ENCODE measurements at places on chromosomes 7 and 10. TPM values are rescaled to one million over a fixed set of nuclear protein-coding genes. Genes with fewer than 3 reads are reported as not detected.

SHH gene
- 5.6 TPM for total RNA-seq

- no peak for DNase-seq
Observed at GRCh38 chr7:138433583-138434443, 26.2 kb upstream of the TRIM24 start.

DNA sequence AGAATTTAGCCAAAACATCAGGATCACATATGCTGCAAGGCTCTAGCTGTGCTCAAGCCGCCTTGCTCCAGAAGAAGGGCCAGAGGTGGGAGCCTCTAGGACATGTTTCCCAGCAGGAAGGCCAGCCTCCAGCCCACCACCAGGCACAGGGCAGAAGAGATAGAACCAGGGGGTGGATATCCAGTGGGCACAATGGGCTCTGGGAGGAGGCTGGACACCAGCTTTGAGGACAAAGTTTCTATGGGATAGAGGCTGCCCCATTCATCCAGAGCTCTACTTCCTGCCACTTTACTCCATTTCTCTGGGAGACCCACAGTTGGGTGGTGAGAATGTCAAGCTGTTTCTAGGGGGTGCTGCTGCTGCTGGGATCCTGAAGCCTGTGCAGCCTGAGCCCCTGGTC, 77.1 kb downstream of the ARHGAP22 start:
- DNase-seq: no peak

- no peak for DNase-seq
Observed at GRCh38 chr7:13986208-13986607, 3.3 kb downstream of the ETV1 start.

STOX1 gene
- 3.2 TPM for total RNA-seq

GRCh38 chr10:84590327-84591193, 262.2 kb downstream of the CCSER2 start:
- no peak for DNase-seq

GRCh38 chr7:65221683-65222082, 152.0 kb upstream of the ZNF92 start:
- DNase-seq: no peak

DNA sequence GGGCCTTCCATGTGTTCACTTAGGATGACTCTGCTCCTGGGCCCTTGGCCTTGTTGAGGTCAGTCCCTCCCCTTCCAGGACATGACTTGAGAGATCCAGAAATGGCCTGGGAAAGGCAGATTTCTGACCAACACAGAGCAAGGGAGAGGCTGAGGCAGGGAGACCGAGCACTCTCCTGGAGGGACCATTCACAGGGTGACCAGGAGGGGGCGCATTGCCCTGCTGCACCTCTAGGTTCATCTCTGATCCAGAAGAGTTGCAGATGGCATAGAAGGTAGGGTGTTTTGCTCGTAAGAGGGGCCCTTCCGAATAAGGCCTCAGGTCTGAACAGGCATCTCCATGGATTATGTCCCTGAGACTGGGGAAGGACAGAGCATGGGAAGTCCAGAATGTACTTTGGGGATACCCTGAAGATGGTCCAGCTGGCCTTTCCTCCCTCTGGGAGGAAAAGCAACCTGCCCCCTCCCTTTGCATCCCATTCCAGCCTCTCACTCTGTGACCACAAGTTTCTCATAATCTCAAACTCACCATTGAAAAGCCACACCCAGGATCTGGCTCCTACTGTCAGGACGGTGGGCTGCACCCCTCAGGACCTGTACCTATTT, 6.6 kb downstream of the DMBT1 start:
- DNase-seq: no peak

DNA sequence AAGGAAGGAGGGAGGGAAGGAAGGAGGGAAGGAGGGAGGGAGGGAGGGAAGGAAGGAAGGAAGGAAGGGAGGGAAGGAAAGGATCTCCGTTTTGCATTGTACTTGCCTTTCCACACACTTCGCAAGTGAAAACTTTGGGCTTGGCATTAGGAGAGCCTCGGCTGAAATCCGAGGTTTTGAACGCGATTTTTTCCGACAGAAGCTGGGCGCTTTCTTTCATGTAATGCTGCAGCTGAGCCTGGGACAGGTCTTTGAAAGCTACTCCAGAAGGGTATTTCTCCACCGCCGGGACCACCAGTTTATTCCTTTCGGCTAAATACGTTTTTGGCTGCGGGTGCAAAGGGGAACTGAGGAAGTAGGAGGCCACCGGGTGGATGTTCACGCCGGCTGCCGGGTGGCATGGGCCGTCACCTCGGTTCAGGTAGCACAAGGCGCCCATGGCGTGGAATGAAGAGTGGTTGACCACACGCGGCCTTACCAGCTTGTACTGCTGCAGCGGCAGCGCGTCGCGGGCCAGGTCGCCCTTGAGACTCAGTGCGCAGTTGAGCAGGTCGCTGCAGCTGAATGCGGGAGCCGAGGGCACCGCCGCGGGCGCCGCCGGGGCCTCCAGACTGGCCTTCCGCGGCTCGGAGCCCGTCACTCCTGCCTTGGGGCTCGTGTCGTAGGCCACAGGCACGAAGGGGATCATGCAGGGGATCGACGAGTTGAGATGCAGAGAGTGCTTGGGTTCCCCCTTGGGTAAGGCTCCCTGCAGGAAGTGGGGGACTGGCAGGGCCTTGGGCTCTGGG, 825 bp downstream of the FEZF1 start:
- no peak for DNase-seq

DNA sequence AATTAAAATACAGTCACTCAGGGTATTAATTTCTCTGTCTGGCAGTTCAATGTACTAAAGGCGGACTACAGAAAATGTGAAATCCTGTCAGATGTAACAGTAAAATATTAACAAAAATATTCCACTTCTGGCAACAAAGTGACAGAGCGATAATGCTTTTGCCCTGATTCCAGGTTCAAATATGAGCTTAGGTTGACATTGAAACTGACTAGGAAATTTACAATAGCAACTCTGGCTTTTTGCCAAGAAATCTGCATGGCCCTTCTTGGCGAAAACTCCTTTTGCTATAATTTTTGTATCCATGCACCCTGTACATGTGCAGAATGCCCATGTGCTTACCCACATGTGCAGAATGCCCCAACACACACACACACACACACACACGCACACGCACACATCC, 552.2 kb downstream of the MDFIC start:
- DNase-seq: no peak

DNA sequence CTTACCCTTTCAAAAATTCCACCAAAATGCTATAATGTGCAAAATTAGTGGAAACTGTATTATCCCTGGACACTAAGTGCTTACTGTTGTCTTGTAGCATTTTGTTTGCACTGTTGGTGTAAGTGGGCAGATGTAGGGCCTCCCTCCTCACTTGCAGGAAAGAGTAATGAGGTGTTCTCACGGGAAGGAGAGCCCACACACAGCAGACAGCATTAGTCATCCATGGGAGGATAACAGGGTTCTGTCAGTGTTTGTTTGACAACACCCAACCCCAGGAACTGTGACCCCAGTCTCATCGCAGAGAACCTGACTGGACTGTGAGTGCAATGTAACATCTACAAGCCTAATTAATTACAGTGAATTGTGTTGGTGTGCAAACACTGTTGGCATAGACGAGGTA, 58.7 kb upstream of the VSTM2A start:
- DNase-seq: no peak

DNA sequence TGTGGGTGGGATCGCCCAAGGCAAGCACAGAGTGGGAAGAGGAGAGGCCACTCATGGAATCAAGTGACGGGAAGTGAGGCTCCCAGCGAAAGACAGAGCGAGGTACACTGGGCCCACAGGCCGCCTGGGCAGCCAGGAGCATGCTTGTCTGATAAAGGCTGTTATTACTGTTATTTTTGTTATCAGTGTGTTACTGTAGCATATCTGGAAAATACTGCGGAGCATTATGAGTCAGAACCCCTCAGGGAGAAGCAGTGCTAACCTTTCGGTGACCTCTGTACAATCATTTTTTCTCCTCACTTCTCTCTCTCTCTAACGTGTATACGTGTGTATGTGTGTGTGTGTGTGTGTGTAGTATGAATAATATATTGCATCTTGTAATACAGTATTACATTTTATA, 3.8 kb upstream of the TCERG1L start:
- no peak for DNase-seq

- DNase-seq: no peak
Observed at GRCh38 chr7:50631639-50632038, 66.4 kb upstream of the DDC start.

R3HCC1L gene
- total RNA-seq: 16.7 TPM

ZNF777 gene
- total RNA-seq: 9.5 TPM

PRRT4 gene
- total RNA-seq: 0.24 TPM

DNA sequence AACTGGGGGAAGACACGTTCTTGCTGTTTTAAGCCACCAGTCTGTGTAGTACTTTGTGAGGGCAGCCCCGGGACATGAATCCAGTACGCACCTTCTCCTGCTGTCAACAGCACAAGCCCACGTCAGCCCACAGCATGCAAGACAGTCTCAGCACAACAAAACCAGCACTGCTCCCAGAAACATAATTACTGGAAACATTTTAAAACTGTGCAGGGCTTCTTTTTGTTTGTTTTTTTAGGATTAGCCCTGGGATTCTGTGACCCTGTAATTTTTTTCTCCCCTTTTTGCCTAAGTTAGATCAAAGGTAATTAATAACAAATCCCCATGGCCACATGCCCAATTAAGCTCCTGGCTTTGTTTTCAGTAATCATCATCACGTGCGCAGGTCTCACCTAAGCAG, 87.5 kb downstream of the VOPP1 start:
- DNase-seq: no peak

DNA sequence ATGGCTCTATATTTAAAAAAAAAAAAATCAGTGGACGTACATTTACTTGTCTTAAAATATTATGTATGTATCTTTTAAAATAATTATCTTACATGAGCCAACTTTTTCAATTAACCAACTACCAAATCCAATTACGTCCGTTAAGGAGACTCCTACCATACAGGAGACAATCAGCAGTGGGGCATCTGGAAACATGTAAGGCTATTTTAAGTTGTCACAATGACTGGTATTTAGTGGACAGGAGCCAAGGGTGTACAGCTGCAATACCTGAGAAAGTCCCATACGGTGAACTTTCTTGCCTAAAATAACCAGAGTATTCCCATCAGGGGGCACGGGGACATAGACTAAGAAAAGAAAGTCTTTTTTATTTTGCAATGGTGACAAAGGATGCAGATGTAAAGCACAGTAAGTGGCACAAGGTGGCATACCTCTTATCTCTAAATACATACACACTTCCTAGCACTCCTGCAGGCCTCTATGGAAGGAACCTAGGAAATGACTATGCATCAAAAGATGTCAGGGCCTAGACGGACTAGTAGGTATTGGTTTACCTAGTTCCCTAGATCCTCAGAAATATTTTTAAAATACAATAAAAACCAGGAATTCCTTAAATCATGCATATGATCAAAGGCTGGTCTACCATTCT, 16.0 kb upstream of the TLL2 start:
- DNase-seq: no peak

DNA sequence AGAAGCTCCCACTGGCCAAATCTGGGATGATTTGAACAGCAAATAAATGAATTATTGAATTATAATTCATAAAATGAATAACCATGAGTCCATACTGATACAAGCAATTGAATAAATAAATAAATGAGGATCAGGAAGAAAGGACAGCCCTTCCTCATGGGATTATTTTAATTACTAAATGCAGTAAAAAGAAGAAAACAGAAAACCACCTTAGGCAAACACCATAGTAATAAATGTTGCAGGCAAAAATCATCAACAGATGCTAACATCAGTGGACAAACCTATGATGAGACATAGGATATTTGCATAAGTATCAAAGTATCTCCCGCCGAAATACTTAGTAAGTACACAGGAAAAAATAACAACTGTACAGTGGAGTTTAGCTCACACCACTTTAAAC, 33.2 kb downstream of the RAPGEF5 start:
- no peak for DNase-seq

- peak; percentile 3 for DNase-seq
Observed at GRCh38 chr7:149444287-149444686, 16.6 kb downstream of the ZNF777 start.

WBP1L gene
- total RNA-seq: 42.7 TPM

DNA sequence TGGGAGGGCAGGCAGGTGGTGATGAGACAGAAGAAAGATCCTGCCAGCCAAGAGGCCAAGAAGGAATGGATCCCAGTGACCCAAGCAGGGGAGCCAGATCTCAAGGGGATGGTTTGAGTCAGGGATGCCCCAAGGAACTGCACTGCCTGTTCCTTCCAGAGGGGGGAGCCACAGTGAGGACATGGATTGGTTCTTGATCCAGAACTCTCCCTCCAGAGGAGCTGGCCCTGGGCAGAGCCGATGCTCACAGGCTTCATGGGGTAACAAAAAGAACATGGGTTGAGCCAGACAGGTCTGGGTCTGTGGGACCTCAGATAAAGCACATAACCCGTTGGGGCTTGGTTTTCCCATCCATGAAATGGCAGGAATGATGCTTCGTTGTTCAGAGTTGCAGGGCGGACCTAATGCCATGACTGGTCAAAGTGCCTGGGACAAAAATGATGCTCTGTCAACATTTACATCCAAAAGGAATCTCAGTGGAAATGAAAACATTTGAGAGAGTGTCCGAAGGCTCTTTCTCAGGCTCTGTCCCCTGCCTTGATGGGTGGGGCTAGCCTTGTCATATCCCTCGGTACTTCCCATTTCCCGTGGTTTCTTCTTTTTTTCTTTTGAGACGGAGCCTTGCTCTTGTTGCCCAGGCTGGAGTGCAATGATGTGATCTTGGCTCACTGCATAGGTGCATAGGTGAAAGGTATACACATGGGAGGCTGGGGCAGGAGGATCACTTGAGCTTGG, 4.7 kb upstream of the DENND2A start:
- no peak for DNase-seq

DNA sequence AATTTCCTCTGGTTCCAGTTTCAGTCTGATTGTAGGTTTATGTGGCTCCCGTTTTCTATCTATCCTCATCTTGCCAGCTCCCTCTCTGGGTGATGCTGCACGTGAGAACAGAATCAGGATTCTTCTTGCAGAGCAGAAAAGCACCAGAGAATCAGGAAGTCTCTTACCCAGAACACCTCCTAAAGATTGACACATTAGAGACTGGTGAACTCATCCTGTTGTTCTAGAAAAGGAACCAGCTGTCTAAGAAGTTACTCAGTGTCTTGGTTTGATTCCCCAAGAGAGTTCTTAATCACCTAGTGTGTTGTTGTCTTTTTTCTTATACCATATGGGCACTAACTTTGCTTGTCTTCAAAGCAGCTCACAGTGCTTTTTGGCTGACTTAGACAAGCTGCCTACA, 152.4 kb downstream of the DGKI start:
- DNase-seq: no peak

MTERF1 gene
- total RNA-seq: 16.8 TPM

DNA sequence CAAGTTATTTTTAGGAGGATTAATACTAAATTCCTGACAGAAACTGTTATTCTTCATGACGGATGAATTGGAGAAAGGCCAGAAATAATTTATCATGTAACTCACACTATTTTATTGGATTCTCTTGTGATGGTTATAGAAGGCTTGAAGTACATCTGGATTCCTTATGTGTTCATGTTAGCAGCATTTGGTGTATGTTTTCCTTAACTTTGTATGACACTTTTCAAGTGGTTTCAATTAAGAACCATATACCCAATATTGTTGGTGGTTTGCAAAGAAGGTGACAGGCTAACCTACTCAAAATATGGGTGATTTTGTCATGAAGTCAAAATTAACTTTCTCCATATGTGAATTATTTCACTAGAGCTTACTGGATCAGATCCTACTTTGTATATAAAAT, 532.2 kb upstream of the CNTNAP2 start:
- no peak for DNase-seq

FAM25C gene
- total RNA-seq: not detected
